ENCODE measurements at places on chromosomes 7 and 10.

DNA sequence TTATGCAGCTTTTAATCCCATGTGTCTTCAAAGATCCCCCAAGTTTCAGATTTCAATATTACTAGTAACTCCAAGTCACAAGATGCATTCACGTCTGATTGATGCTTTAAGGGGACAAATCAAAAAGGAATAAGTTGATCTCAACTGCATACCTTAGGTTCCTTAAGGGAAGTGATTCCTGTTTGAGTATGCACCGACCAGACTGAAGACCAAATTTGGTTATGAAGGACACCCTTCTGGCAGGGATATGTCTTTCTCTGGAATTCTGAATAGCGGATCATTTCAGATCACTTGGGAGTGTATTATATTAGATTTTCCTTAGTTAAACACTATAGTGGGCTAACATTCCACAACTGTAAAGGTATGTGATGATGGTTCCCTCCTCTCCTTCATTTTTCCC, 4.3 kb downstream of the KIF5B start:
- no peak for DNase-seq

GRCh38 chr7:74604326-74605020, 53.0 kb upstream of the GTF2I start:
- DNase-seq: no peak

GRCh38 chr7:36986511-36986933, 262.2 kb upstream of the AOAH start:
- DNase-seq: no peak

GRCh38 chr10:114603948-114604347, 54.1 kb downstream of the ABLIM1 start:
- DNase-seq: no peak

- peak; percentile 83 for DNase-seq
Measured at GRCh38 chr10:30701451-30702173, 72.1 kb upstream of the LYZL2 start.

DNA sequence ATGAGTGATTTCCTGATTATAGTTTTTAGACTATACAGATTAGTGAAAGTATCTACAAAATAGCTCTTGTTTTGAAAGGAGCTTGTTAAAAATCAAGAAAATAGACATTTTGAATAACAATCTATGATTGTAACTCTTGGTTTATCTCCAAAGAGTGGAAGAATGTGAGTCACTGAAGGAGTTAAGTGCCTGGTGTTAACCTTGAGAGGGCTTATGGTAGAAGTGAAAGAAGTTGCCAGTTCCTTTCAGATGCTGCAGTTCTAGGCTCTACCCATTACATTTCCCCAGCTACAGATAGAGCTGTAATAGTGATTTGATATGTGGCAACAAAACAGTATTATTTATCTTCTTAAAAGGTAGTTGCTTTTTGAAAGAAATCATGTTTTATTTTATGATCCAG, 12.7 kb downstream of the NRBF2 start:
- DNase-seq: no peak

- no peak for DNase-seq
Measured at GRCh38 chr10:114273910-114274309, 34.9 kb downstream of the VWA2 start.

GRCh38 chr10:80196270-80196949, 8.9 kb downstream of the ANXA11 start:
- DNase-seq: peak; percentile 85

DNA sequence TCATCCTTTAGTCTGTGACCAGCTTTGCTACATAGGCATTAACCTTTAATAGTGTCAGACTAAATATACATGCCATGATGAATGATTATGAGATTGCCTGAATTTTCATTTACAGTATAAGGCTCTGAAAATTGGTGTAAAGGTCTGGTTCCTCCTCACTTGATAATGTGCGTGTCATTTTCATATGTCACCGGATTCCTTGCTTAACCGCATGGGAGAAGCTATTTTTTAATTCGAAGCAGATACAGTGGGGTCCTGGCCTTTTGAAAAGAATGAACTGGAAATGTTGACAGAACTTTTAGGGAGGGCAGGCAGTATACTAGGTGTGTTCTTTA, 192.4 kb upstream of the SH2B2 start:
- no peak for DNase-seq

GRCh38 chr7:132516042-132516840, 60.0 kb downstream of the PLXNA4 start:
- no peak for DNase-seq

GRCh38 chr10:78471326-78471722, 437.7 kb downstream of the RPS24 start:
- peak; percentile 26 for DNase-seq

GRCh38 chr10:29132551-29133111, 156.2 kb upstream of the LYZL1 start:
- DNase-seq: no peak

DNA sequence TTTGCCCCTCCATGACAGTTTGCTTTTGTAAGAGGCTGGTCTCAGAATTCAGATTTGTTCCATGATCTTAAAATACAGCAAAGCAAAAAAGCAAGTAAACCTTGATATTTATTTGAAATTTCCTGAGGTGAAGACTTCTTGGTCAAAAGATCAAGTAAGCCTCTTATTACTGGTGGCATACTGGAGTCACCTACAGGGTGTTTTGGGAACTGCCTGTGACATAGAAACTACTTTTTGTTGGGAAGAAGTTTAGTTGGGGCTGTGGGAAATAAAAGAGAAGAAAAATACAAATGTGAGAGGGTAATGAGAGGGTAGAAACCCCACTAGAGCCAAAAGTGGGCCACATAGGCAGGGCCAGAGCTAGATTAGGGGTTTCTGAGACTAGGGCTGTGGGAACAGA, 217.9 kb downstream of the OTUD1 start:
- no peak for DNase-seq

DNA sequence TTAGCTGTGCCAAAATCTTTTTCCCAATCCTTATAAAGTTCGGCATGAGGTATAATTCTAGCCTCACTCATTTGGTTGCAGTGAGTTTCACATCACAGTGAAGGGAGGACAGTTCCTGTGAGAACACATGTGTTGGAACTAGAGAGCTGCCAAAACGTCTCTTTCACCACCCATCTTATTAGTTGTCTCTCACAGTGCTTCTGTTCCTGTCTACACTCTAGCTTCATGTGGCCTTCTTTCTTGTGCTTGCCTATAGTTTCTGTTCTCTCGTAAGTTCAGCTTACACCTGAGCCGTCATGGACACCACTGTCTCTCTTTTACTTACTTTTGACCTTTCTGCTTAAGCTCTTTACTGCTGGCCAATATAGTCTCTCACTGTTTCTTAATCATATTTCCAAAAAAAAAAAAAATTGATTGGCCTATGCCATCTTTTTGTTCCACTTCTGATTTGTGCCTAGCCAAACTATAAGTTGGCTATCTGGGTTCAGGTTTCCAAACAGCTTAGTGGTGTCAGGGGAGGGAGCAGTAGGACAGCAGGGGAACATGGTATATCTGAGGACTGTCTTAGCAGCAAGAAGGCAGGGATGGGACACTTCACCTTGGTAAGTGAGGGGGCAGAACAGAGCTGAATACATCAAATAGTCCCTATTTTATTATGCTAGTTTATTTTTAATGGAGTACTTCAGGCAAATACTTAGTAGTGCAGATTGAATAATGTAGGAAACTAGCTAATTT, 38.0 kb downstream of the ZNRF2 start:
- no peak for DNase-seq

DNA sequence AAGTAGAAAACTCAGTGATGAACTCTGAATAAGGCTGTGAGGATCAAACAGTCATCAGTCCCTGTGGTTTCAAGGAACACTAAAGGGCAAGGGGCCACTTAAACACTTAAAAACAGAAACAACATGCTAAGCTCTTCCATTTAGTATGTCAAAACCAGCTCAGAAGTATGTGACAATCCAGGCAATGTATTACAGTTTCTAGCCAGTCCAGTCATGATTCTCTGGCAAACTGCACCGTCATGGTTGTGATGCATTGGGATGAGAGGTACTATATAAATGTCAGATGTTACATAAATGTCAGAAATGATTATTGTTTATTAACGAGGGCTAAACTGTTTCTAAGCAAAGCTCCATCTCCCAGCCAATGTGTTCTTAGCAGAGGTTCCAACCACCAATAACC, 4.7 kb upstream of the CREB5 start:
- no peak for DNase-seq

DNA sequence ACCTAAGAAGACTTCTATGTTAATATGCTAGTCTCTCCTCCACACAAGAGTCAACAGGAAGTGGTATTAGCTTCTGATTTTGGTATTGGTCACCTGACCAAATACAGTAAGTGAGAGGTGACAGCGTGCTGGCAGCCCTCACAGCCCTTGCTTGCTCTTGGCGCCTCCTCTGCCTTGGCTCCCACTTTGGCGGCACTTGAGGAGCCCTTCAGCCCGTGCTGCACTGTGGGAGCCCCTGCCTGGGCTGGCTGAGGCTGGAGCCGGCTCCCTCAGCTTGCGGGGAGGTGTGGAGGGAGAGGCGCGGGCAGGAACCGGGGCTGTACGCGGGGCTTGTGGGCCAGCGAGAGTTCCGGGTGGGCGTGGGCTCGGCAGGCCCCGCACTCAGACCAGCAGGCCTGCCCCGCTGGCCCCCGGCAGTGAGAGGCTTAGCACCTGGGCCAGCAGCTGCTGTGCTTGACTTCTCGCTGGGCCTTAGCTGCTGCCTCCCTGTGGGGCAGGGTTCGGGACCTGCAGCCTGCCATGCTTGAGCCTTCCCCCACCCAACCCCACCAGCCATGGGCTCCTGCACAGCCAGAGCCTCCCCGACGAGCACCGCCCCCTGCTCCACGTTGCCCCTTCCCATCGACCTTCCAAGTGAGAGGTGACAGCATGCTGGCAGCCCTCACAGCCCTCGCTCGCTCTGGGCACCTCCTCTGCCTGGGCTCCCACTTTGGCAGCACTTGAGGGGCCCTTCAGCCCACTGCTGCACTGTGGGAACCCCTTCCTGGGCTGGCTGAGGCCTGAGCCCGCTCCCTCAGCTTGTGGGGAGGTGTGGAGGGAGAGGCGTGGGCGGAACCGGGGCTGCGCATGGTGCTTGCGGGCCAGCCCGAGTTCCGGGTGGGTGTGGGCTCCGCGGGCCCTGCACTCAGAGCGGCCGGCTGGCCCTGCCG, 4.2 kb upstream of the ACSL5 start:
- peak; percentile 19 for DNase-seq

- no peak for DNase-seq
Measured at GRCh38 chr7:151884312-151885201, 7.6 kb upstream of the PRKAG2 start.

DNA sequence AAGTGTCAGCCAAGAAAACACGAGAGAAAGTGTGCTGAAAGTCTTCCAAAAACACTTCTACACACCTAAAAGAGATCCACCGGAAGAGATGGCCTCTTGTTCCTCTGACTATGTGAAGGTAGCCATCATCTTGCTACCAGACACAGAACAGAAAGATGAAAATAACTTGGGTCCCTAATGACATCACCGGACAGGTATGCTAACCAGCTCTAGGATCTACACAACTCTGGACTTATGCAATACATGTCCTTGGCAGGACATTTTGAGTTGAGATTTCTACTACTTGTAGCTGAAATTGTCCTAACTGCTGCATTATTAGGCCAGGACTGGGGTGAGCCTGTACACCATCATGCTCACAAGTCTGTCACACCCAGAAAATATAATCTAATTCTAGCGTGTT, 358.7 kb downstream of the ELMO1 start:
- no peak for DNase-seq

GRCh38 chr7:69019437-69019836, 578.8 kb upstream of the AUTS2 start:
- no peak for DNase-seq

- no peak for DNase-seq
Measured at GRCh38 chr7:30188811-30189210, 54.0 kb downstream of the MTURN start.

DNA sequence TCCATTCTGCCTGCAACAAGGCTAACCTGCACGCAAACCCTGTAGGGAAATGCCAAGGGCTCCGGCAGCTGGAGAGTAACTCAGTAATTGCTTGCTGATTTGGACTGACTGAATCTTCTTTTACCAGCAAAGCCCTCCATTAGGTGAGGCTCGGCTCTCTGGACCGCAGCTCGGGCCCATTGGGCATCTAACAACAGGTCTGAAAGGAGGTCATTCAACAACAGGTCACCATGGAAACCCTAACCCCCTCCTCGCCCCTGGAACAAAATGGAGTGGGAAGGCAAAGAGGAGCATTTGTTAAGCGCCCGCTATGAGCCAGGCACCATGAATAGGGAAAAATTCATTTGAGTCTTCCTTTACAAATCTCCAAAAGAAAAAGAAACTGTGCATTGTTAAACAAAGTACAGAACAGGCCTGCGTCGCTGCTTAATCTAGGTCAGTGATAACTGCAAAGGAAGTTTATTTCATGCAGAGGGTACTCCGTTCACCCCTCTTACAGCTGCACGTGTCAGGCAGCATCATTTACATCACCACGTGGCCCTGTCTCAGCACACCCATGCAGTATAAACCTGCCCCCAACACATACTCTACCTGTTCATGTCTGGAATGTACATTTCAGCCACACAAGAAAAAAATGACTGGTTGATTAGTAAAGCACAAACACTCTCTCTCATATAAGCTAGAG, 248.8 kb upstream of the NEBL start:
- no peak for DNase-seq

- no peak for DNase-seq
Measured at GRCh38 chr10:94088926-94089381, 95.2 kb downstream of the PLCE1 start.

GRCh38 chr10:5887641-5888040, 2.1 kb downstream of the ANKRD16 start:
- DNase-seq: no peak

DNA sequence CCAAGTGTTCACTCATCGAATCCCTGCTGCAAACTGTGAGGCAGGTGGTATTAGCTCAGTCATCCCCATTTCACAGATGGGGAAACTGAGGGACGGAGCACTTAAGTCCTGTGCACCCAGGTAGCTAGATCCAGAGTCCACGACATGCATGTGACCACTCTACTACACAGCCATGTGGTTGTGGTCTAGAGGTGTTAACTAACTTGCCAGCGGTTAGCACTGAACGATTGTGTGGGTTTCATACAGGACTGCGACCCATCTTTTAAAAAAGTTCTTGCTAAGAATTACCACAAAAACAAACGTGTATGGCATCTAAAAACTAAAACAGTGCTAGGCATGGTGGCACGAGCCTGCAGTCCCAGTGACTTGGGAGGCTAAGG, 16.1 kb upstream of the ABCC2 start:
- no peak for DNase-seq

DNA sequence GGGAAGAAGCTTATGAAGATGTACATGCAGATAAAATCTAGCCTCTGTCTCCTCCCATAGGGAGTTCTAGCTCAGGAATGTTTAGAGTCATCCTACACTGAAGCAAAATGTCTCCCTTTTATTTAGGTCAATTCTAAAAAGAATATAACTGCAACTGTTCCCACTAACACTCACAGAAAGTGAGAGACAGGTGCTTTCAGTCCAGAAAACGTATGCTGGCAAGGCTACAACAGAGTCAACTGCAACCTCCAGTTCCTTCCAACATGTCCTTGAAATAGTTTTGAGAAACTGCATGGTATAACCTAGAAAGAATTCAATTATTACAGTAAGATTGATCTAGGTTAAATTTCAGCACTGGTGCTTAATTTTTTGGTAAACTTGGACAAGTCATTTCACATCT, 46.8 kb upstream of the KCND2 start:
- DNase-seq: no peak

GRCh38 chr10:15652757-15653156, 67.0 kb downstream of the ITGA8 start:
- no peak for DNase-seq

All from activated CD8-positive, alpha-beta memory T cell treated with anti-CD3 and anti-CD28 coated beads for 24 hours (primary cell).